ENCODE measurements at places on chromosomes 12 and 14. TPM values are rescaled to one million over a fixed set of nuclear protein-coding genes. Genes with fewer than 3 reads are reported as not detected.

FGF6 gene
- total RNA-seq: not detected

KLHDC1 gene
- total RNA-seq: 0.99 TPM

MYO1A gene
- not detected for total RNA-seq

PAH gene
- total RNA-seq: 0.07 TPM

CLEC2B gene
- 1.0 TPM for total RNA-seq
